Karpas-422 (cell line): ENCODE measurements at places on chromosomes 5 and 9. TPM values are rescaled to one million over a fixed set of nuclear protein-coding genes. Genes with fewer than 3 reads are reported as not detected.

The RXRA gene
- total RNA-seq = not detected in 2 replicates

DNA sequence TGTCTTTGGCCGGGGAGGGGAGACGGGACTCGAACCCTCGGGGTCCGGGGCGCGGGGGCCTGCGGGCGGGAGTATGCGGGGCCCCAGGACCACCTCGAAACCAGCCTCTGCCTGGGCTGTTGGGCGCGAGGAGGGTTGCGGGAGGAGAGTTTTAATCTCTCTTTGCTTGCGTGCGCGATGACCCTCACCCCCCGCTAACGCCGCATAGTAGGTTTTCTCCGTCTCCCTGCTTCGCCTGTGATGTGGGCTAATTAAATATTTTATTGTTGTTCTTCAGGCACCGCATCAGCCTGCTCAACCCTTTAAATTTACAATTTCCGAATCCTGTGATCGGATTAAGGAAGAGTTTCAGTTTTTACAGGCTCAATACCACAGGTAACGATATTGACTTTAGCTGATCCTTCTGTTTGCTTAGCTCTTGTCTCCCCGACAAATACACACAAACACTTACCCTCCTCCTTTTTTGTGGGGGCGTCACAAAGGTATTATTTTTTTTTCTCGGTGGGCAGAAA is 1.7 kb downstream of the TLE4 start:
- peak; percentile 50 for DNase-seq

DNA sequence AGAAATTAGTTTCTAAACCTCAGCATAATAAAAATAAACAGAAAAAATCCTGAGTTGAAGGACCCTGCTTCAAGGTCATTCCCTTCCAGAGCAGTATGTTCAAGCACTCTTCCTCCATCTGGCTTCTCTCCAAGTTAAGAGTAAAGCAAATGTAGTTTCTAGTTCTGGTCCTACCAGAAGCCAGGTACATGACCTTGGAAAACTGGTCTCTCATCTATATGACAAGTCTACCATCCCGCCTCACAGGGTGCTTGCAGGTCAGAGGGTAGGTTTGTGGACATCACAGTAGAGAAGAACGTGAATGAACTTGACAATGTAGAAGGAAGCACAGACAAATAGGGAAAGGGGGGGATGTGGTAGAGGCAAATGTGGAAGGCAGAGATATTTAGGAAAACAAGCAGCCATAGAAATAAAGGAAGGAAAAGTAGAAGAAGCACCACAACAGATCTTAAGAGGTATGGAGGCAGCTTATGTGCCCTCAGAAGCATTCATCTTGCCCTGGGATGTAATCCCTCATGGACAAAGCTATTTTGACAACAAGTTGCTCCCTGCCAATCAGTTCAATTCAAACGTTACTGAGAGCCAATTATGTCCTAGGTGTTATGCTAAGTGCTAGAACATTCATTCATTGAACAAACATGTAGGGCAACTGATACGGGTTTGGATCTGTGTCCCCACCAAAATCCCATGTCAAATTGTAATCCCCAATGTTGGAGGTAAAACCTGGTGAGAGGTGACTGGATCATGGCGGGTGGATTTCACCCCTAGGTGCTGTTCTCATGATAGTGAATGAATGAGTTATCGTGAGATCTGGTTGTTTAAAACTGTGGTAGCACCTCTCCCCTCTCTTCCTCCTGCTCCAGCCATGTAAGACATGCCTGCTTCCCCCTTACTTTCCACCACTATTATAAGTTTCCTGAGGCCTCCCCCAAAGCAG is 23.7 kb upstream of the CTNNAL1 start:
- no peak for DNase-seq

The KIF4B gene
- 0.04 and 0.30 TPM in 2 replicates for total RNA-seq

The PCDHGA10 gene
- total RNA-seq = 8.5 and 11.2 TPM in 2 replicates

The RIOK2 gene
- 28.9 and 34.7 TPM in 2 replicates for total RNA-seq

- DNase-seq = no peak
Observed at GRCh38 chr5:151122828-151123227, 34.8 kb downstream of the ANXA6 start.

The SHC3 gene
- total RNA-seq = 0.04 TPM in 1 of 2 replicates, not detected in the other

DNA sequence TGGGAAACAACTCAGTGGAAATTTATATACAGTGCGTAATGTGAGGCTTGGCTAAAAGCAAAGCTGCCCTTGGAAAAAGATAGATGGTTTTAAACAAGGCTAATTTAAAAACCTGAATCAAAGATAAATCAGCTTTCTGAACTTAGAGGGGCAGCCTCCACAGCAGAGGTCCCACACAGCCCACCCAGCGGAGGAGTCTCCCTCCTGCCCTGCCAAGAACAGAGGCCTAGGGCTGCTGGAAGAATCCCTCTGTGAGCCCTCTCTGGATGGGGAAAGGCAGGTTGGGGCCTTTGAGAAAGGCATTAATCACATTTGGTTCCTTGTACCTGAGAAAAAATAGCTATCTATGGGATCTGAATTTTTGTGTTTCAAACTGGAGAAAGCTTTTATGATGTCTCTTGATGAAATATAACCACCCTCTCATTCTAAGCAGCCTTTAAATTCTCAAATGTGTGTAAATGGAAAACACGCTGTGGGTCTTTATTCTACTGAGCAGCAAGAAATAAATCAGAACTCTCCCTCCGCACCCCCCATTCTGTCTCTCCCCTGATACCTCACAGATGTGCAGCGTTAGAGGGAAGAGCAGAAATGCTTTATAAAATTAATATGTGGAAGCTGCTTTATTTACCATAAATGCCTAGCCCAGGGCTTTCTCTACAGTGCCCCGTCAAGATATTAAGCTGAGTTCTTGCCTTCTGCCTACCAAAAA is 329.2 kb downstream of the EFNA5 start:
- DNase-seq = no peak

DNA sequence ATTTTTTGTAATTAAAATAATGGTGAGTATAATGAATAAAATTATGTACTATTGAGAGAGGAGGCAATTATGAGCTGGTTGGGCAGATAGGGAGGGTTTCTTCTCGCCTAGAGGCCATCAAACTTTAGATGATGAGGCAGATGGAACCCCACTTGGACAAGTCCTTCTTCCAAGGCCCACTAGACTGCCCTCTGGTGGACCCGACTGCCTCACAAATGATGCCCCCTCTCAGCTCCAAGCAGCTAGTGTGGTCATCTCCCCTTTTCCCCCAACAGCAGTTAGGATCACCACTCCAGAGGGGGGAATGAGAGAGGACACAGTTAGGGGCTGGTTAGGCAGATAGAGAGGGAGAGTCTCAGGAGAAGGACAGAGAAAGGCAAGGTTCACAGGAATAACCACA is 348.0 kb upstream of the CDH18 start:
- DNase-seq = no peak

GRCh38 chr9:20044686-20045085 is 255.8 kb upstream of the SLC24A2 start:
- no peak for DNase-seq

- no peak for DNase-seq
Observed at GRCh38 chr5:122942164-122942914, 94.2 kb downstream of the PPIC start.

- DNase-seq = no peak
Observed at GRCh38 chr5:143230676-143230996, 172.8 kb downstream of the NR3C1 start.

DNA sequence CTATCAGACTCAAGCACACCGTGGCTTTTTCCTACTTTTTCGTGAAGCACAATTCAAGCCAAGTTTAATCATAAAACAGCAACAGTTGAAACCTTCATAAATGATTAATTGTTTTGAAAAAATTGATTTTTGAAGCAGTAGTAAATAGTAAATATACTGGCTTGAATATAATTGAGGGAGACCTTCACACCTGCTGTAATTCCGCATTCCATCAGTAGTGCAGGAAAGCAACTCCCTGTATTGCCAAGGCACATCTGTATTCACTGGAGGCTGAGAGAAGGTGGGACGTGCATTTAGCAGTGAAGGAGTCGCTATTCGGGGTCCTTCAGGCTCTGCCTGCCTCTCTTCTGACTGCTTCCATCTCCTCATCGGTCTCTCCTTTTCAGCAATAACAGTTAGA is 203.8 kb downstream of the ZSWIM6 start:
- no peak for DNase-seq

GRCh38 chr5:80568251-80568650 is 1.8 kb downstream of the ANKRD34B start:
- no peak for DNase-seq

DNA sequence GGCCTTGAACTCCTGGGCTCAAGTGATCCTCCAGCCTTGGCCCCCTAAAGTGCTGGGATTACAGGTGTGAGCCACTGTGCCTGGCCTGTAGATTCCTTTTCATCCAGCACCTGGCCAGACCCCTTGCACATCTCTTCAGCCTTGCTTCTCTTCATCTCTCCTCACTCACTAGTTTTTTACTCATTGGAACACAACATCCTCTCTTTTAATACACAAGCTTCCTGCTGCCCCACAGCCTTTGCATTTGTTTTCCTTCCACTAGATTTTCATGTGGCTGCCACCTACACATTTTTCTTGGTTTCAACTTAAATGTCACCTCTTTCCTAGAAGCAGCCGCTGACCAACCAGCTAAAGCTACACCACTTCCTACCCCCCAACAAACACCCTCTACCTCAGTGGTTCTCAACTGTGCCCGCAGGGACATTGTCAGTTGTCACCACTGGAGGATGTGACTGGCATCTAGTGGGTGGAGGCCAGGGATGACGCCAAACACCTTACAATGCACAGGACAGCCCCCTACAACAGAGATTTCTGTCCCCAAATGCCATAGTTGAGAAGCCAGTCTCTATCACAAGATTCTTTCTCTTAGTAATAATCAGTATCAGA is 33.7 kb downstream of the HAVCR1 start:
- DNase-seq = no peak

DNA sequence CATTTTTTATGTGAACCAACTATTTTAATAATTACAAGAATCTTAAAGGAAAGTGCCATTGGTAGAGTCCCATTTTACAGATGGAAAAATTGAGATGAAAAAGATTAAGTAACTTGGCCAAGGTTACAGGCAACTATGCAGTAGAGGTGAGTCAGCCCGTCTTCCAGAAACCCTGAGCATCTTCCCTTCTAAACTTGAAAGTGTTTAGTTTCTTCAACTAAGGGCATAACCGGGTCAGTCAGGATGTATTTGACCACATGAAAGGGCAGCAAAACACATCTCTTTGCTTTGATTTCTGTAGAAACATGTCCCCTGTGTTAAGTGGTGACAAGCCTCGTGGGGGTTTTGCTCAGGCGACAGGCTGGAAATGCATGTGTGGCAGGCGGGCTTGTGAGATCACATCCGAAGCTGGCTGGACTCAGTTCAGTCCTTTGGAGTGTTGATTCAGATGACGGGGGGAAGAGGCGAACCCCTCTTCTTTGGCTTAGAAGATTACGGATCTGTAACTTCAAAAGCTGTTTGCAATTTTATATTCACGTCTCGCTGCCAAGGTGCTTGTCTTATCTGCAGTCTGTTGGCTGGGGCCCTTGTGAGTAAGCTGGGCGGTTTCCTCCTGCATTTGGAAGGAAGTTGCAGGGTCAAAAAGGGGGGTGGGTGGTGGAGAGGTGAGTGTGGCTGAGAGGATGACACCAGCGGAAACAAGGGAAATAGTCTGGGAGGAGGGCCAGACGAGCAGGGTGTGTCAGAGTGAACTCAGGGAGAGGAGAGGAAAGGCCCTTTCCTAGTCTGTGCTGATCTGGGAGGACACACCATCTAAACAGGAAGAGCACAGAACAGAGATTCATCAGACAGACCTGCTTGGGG is 78.9 kb upstream of the RPS23 start:
- DNase-seq = no peak

- peak; percentile 52 for DNase-seq
Observed at GRCh38 chr9:137446851-137447471, 5.8 kb upstream of the ENTPD8 start.

- no peak for DNase-seq
Observed at GRCh38 chr5:172455511-172456061, 1.3 kb upstream of the SH3PXD2B start.

The OTP gene
- not detected in 2 replicates for total RNA-seq

GRCh38 chr9:131712151-131712716 is 27.6 kb downstream of the RAPGEF1 start:
- no peak for DNase-seq

DNA sequence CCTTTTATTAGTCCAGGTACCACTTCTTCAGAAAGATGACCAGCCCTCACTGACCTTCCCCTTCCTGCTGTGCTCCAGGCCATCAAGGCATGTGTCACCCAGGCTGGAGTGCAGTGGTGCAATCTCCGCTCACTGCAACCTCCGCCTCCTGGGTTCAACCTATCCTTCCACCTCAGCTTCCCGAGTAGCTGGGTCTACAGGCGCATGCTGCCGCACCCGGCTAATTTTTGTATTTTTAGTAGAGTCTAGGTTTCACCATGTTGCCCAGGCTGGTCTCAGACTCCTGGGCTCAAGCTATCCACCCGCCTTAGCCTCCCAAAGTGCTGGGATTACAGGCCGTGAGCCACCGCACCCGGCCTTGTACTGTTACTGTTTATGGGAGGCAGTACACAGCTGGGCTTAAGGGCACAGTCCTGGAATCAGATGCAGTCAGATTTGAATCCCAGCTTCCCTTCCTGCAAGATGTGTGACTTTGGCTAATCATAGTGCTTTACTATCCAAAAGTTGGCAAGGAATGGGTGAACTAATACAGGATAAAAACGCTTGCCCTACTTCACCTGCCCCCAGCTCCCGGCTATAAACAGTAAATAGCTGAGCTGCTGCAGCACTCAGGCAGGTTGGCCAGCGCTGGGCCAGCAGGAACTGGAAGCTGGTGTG is 483 bp upstream of the EIF4EBP3 start:
- DNase-seq = no peak

The ST8SIA4 gene
- 17.1 and 20.4 TPM in 2 replicates for total RNA-seq

The PCDHB15 gene
- 0.25 TPM in 1 of 2 replicates, not detected in the other for total RNA-seq

GRCh38 chr9:35686222-35687203 is 3.2 kb downstream of the TPM2 start:
- no peak for DNase-seq

The CCNI2 gene
- total RNA-seq = 0.15 TPM in 1 of 2 replicates, not detected in the other

The OBP2B gene
- total RNA-seq = not detected in 2 replicates

GRCh38 chr5:151694035-151694485 is 7.3 kb upstream of the SPARC start:
- DNase-seq = no peak

The HDHD3 gene
- total RNA-seq = 11.6 and 16.4 TPM in 2 replicates

- DNase-seq = peak; percentile 86
Observed at GRCh38 chr9:124239249-124240073, 18.3 kb upstream of the NEK6 start.

DNA sequence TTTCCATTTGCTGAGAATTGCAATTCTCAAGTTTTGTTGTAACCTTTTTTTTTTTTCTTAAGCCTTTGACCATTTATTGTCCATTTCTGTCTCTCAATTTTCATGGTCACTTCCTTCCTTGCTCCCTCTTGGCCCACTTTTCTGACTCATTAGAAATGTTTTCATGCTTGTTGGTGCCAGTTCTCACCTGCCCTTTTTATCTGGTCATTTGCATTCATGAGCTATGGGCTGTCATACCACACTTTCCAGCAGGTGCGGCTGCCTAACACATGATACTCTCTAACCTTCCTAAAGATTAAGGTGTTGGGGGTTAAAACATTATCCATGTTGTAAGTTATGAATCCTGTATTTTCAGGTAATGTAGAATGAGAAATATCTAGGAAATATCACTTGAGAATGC is 150.5 kb upstream of the TLX3 start:
- no peak for DNase-seq
